ENCODE measurements at places on chromosomes 16 and 17.

DNA sequence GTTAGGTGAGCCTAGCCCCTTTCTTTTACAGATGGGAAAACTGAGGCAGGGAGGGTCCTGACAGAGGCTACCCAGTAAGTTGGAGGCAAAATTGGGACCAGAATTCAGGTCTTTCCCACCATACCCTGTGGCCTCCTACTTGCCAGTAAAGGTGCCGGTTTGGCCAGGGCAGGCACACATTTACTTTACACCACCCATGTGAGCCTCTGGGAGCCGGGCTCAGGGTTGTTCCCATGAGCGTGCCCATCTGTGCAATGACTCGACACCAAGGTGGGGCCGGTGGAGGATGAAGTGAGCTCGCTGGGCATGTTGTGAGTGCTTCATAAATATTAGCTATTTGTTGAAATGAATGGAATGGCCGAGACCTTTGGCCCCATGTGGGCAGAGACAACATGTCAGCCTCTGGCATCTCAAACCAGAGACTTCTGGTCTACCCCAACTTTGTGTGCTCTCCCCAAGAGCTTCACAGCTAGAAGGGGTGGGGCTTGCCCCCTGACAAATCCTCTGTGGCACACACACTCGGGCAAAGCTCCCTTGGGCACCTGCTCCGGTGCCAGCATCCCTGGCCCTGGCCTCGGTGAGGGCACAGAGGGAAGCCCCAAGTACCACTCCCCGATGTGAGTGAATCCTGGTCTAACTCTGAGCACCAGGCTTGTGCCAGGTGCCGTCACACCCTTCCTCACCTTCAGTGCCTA, 60.1 kb downstream of the SRCIN1 start:
- DNase-seq = no peak

DNA sequence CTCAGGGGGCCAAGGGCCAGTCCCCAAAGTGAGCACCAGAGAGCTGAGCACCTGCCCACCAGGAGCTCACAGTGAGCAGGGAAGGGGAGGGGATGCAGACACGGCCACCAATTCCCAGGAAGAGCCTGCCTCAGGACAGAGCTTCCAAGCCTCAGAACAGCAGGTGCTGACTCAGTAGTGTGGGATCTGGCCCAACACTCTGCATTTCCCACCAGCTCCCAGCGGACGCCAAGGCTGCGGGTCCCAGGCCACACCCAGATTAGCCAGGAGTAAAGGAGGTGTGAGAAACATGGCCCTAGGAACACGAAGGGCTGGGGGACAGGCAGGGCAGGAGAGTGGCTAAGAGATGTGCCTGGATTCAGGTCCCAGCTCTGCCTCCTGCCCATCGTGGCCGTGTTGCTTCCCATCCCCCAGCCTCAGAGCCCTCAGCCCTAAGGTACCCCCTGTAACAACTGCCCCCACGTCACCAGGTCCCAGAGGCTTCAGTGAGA, 28.4 kb upstream of the EIF1 start:
- DNase-seq = no peak

DNA sequence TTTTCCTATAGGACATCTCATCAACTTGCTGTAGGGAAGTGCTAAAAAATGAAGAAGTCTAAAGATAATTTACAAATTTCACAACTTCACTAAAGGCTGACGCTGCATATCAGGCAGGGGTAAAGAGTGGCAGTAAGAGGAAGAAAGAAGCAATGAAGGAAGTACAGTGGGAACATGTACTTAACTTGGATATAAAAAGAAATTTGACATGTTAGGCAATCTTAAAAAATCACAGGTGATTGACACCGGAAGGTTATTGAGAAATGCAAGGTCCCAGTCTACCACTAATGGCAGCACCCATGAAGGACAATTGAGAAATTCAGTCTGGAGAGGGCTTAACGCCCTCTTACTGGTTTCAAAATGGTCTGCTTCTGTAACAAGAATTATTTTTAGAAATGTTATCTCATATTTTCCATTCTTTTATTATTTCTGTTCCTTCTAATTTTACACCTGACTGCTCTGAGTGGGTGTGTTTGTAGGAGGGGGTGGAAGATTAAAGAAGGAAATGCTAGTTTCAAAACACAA, 358.1 kb downstream of the KCNJ2 start:
- DNase-seq = no peak

DNA sequence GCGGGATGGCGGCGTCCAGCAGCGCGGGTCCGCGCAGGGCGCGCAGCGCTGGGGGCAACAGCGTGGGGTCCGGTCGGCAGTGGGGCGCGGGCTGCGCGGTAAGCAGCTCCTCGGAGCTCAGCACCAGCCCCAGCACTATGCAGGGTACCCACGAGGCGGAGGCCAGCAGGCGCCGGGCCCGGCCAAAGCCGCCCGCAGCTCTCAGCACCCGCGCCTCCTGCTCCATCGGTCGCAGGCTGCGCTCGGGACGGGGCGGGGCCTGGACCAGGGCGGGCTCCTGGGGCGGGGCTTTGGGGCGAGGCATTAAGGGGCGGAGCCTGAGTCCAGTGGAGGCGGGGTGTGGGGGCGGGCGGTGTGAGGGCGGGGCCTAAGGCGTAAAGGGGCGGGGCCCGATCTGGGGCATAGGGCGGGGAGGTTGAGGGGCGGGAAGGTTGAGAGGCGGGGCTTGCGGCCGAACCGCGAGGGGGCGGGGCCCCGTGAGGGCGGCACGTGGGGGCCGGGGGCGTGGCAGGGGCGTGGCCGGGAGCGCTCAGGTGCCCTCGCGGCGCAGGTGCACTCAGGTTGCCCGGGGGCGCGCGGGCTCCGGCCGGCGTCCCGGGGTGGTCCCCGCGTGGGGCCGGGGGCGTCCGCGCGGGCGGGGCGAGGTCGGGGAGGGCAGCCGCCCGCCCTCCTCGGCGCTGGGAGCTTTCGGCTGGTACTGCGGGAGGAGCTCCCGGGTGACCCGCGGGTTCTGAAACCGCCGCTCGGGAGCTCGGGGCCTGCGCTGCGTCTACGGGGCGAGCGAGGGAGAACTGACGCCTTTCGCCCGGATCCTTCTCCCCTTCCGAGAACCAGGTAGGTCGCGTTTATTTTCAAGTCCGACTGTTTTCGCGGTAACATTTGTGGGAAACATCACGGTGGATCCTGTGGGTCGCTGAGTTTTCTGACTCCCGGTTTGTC, 1.4 kb upstream of the SLC22A31 start:
- DNase-seq = peak; percentile 64

GRCh38 chr17:79902146-79902791, 63.0 kb upstream of the CBX4 start:
- DNase-seq = no peak

GRCh38 chr17:57140316-57140715, 55.3 kb downstream of the AKAP1 start:
- no peak for DNase-seq

DNA sequence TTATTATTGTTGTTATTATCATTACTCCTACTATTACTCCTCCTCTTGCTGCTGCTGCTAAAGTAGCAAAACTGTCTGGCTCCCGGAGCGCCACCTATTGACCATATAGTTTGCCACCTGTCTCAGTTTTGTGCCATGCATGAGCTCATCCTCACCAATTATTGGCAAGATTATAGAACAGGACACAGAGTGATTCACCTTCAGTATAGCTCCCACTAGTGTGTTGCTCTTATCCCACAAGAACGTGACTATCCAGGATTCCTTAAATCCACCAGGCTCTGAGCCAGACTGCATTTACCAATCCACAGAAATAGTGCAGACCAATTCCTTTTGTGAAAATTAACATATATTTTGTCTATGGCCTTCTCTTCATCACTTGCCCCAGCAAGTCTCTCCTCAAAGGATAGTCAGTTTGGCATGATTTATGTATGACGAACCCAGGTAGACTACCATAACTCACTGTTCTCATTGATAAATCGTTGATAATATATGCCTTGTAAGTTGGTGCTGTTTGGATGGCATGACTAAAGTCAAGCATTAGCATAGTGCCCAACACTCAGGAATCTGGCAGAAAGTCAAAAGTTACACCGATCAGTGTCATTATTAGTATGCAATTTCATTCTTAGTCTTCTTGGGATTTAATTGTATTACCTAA, 405.5 kb upstream of the HSBP1 start:
- DNase-seq = no peak

DNA sequence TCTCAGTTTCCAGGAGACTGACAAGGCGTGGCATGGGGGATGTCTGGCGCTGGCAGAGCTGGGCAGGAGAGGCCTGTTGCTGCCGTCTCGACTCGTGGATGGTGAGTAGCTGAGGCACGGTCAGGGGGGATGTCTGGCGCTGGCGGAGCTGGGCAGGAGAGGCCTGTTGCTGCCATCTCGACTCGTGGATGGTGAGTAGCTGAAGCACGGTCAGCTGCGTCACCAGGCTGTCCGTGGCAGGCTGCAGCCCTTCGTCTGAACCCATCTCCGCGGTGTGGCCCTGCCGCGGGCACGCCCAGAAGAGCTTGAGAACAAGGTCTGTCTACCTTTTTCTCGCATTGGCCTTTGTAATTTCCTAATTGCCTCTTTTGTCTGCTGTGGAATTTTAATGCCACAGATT, 25.0 kb downstream of the ZNF750 start:
- DNase-seq = no peak

GRCh38 chr17:45231481-45232116, 9.9 kb downstream of the FMNL1 start:
- no peak for DNase-seq

DNA sequence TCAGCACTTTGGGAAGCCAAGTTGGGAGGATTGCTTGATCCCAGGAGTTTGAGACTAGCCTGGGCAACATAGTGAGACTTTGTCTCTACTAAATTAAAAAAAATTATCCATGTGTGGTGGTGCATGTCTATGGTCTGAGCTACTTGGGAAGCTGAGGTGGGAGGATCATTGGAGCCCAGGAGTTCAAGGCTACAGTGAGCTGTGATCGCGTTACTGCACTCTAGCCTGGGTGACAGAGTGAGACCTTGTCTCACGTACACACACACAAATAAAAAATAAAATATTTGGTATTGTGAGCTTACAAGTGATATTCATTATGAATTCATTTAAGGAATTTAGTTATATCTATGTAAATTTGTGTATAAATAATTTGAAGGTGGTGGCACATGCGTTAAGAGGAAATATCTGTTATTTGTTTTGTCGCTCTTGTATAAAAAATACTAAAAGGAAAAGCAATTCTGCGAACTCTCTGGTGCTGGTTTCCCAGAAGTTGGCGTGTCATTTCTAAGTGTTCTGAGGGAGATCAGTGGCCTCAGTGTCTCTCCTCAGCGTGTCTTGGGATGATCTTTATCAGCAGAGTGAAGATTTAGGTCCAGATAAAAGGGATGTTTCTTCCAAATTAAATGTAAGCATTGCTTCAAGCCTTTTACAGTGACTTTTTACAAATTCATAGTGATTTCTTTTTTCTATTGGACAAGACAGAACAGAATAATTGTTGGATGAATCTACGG, 187.6 kb downstream of the FTO start:
- no peak for DNase-seq

DNA sequence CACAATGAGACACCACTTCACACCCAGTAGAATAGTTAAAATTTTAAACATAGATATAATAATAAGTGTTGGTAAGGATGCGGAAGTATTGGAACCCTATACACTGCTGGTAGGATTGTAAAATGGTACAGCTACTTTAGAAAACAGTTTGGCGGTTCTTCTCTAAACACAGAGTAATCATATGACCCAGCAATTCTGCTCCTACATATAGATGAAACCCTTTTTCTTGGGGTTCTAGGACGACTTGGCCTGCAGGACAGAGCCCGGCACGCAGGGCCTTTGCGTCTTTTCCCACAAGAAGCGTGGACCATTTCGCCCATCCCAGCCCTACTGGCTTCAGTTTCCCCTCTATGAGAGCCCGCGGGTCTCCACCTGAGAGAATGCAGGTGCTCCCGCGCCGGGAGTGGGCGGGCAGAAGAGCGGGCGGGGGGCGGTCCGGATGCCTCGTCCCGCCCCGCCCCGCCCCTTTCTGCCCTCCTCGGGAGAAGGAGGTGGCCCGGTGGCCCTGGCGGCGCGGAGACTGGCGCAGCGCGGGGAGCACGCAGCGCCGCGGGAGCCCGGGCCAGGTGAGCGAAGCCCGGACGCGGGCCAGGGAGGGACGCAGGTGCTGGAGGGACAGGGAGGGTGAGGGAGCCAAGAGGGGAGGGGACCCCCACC, at the start of gene SDR42E2:
Gene SDR42E2 (plus strand): TSS at position 508 of the 657 bp plus-strand sequence. CDS start 3,077 bp downstream, outside the sequence.
- DNase-seq = peak; percentile 31

GRCh38 chr17:77542551-77543490, 402.1 kb downstream of the SEC14L1 start:
- peak; percentile 48 for DNase-seq

Data from stimulated activated CD4-positive, alpha-beta T cell treated with anti-CD3 and anti-CD28 coated beads, TNF-alpha, amount 100 ng/mL, for 48 hours (primary cell).